GF-D8 (cell line): ENCODE measurements at places on chromosomes 2 and 18.

- no peak for DNase-seq
These were observed 431.5 kb upstream of the MMADHC start for GRCh38 chr2:150019063-150019462.

- DNase-seq = no peak
These were observed 7.5 kb downstream of the MBOAT2 start for GRCh38 chr2:8996006-8996405.

DNA sequence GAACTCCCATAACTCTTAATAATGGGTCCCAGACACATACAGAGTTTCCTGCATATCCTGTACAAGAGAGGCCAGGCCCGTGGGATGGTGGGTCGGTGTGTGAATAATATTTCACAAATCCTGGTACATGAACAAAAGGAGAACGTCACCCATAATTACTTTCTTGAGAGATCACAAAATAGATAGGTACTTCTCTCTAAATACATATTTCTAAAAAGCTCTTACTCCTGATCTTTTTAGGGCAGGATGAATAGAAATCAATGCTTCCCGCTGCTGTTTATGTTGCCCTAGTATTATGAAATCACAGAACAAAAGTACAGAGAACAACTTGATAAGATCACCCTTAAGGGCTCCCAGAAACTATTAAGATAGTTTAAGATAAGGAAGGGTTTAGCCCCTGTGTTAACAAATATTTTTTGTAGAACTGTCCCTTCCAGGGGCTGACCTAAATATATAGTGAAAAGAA, 5.4 kb downstream of the IRS1 start:
- DNase-seq = no peak

DNA sequence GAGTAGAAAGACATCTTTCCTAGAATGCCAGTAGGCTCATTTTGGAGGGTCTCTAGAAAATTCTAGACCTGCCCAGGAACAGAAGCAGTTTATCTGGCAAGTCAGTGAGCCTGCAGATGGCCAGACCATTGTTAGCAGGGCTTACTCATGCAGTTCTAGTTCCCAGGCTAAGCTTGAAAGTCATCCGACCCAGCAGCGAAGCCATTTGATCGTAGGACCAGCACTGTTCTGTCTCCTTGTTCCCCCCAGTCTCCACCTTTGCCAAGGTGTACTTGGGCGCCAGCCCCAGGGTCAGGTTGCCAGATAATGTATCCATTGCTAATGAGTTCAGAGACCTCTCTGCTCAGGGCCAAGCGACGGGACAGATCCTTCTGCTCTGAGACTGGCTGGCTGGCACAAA, 70.1 kb downstream of the EPAS1 start:
- DNase-seq = no peak

DNA sequence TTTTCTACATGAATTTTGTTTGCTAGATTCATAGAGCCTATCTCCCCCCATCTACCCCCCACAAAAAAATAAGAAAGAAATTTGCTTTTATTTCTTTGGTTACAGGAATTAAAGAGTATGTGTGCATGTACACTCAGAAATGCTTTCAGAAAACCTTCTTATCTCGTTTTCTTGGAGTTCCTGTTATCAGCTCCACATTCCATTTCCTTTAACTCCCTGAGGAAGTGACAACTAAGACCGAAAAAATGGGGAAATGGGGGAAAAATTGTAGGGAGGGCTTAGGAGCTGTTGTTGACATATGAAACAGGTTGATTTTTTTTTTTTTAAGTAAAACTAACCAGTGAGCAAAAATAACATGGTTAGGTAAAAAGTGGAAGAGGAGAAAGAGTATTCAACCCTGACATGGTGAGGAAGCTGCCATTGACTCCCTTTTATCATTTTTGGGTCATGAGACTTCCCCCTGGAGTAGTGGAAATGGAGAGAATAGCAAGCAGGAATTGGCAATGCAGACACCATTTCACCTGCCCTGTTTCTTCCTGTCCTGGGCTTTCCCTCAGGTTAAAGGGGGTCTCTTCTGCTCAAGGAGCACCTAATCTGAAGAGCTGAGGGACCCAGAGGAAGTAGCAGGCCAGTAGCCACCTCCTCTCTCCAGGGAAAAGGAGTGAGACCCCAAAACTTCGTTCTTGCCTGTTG, 93.5 kb downstream of the OSBPL6 start:
- DNase-seq = no peak

DNA sequence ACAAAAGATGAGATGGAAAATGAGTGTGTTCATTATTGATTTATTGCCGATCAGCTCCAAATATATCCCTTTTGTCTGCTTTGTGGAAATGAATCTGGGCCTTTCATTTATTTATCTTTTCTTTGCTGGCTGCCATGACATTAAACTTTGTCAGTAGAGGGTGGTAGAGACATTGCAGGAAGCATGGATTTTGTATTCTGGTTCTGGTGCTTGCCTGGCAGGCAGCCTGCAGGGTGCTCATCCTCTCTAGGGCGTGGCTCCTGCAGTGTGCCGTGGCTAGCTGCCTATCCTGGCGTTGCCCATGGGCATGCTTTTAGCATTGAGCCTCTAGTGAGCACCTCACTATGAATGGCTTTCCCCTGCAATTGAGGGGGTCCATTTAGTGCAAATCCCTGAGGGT, 593.1 kb downstream of the RNF144A start:
- DNase-seq = no peak

- no peak for DNase-seq
These were observed 50.0 kb downstream of the AP1S3 start for GRCh38 chr2:223787358-223787757.

DNA sequence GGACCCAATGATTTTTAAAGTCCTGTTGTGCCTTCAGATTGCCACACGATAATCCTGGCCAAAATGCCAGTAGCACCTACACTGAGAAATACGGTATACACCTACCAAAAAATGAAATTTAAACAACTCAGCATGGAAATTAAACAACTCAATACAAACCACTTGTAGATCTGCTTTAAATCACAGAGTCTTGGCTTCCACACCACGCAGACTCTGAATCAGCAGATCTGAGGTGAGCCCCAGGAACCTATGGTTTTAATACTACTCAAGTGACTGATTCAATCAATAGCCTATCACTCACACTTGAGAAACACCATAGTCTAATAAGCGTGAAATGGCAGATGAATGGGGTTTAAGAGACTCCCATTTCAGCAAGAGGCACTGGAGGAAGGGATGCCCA, 46.9 kb downstream of the MAP4K3 start:
- DNase-seq = no peak

DNA sequence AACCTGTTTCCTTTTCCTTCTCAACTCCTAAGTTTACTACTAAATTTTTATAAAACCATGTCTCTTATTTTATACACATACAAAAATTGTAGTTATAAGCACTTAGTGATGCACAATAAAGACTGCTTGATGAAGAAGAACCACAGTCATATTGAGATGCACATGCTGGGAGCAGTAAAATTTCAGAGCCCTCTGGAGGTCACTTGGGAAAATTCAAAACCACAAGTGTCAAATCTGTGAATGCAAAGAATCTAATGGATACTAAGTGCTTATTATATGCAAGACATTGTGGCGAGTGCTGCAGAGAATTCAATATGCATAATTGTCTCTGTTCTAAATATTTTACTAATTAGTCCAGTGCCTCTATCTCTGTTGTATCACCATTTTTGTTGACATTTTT, 180.5 kb downstream of the VWC2L start:
- DNase-seq = no peak

DNA sequence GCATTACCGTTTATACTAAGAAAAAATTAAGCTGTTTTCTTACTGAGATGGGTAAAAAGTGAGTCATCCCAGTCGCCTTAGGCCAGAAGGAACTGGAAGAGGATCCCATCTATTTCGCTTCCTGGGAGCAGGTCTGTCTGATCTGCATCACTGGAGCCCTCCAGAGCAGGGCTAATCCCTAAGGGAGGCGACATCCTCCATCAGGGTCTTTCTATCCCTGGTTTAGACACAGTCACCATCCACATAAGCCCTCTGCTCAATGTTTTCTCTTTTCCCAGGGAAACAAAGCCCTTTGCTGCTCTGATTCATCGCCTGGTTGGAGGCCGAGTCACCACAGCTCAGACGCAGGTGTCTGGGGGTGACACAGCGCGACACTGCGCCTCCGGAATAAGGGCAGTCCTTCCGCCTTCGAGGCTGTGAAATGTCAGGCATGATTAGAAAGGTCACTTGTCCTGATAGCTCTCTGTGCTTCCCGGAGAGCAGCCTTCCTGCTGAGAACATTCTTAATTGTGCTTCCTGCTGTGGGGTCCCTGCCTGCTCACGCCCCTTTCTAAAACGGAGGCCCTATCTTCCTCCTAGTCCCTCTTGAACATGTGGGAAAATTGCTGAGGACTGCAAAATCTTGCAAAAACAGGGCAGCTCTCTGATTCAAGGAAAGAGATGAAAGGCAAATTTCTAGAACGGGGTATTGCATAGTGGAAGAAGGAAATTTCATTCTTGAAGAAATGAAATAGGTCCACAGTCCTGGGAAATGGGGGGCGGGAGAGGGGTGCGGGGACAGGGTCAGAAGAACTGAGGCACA, 56.3 kb downstream of the MARCHF4 start:
- no peak for DNase-seq

DNA sequence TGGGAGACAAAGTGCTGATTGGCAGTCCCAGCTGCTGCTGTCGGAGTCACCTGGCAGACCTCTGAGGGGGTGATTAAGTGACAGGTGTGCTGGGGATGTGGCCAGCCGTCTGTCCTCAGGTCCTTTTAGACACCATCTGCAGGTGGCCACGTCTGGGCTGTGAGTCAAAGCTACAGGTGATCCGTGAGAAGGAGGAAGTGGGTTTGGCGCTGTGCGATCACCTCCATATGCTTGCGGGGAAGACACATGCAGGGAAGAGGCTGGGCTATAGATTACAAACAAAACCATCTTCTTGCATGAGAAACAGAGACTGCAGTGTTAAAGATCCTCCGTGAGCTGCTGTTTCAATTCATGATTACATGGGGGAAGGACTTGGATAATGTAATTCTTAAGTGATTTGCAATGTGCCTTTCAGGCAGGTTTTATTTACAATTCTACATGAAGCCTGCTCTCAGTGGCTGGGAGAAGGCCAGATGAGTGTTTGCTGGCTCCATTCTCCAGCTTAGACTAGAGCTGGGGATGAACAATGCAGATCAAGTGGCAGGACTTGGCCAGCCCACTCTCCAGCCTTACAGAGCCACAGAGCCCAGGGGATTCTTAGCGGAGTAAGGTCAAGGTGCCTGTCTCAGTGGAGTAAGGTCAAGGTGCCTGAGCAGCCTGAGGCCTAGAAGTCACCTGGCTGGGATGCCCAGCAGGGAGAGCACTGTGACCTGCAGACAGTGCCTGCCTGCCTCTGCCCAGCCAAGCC, 87.8 kb downstream of the LYPD1 start:
- no peak for DNase-seq

- no peak for DNase-seq
These were observed 9.7 kb downstream of the UCN start for GRCh38 chr2:27298391-27299080.

DNA sequence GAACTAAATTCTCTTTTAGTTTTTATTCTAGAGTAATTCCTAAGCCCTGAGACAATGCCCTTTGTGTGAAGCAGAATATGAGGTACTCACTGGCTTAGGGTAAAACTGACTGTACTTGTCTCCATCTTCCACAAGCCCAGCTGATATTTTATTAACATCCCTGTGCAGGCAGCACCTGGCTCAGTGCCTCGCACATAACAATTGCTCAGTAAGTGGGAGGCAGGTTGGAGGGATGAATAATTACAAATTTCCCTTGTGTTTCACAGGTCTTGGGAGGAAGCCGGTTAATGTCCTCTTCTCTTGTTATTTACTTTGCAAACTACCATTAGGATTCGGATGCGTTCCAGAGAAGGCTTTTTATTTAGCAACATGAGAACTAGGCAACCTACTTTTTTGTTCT, 249.8 kb upstream of the FSHR start:
- no peak for DNase-seq

DNA sequence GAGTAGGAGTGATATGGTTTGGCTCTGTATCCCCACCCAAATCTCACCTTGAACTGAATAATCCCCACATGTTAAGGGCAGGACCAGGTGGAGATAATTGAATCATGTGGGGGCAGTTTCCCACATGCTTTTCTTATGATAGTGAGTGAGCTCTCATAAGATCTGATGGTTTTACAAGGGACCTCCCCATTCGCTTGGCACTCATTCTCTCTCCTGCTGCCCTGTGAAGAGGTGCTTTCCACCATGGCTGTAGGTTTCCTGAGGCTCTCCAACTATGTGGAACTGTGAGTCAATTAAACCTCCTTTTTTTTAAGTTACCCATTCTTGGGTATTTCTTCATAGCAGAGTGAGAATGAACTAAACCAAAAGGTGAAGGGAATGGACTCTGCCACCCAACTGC, 207.5 kb downstream of the LOXHD1 start:
- no peak for DNase-seq

DNA sequence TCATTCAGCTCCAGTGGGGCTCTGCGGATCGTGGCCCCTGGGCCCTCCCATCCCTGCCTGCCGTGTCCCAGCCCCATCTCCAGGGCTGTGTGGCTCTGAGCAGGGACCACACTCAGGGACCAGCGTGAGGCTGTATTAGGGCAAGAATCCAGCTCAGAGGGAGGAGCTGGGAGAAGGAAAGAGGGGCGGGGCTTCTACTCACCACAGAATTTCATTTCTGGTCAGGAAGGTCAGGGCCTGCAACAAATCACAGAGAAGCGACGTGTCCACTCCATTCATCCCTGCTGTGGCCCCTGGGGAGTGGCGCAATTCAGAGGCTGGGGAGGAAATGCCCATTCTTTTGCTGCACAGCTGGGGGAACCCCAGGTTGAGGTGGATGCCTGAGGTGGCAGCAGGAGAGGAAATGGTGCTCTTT, 828 bp downstream of the CIB4 start:
- no peak for DNase-seq

- no peak for DNase-seq
These were observed 8.0 kb downstream of the GLI2 start for GRCh38 chr2:120743657-120744056.

DNA sequence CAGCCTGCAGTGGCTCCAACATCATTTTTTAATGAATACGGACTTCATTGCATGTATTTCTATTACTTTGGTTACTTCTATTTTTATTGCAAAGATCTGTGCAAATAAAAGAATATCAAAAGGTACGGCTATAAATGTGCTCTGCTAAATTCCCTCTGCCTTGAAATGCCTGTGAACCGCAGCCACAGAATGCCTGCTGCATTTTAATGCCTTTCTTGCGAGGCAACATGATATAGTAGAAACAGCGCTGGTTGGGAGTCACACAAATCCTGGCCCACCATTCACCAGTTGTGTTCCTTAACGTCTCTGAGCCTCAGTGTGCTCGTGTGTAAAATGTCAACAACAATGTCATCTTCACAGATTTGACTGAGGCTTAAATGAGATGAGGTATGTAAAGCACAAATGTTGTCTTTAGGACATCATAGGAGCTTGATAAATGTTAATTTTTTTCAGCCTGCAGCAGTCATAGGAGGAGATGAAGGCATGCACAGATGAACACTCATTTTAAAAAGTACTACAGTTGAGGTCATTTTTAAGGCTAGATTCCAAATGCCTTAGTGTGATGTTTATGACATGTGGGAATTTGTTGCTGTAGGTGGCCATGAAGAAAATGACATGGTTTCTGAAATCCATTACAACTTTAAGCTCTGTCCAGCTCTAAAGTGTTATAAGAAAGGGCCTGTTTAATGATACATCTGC, 187.6 kb upstream of the NRP2 start:
- no peak for DNase-seq

GRCh38 chr2:18896125-18896764, 306.9 kb upstream of the NT5C1B start:
- no peak for DNase-seq
